SK-N-DZ (cell line): ENCODE measurements at places on chromosomes 5 and 9.

DNA sequence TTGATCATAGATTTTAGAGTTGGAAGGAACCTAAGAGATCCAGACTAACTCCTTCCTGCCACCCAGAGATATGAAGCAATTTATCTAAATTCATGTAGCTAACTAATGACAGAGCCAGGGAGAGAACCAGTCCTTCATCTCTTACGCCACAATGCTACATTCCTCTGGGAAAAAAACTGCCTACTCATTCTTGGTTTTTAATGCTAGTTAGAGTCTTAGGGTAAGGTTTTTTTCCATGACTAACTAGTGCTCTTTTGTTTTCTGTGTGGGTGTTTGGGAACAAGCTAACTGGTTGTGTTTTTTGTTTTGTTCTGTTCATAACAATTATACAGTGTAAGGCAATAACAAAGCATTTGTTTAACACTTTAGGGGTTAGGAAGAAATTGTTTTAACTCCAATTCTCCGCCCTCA lies 52.4 kb downstream of the SLC44A1 start:
- no peak for DNase-seq

- DNase-seq = no peak
These were observed 39.8 kb downstream of the TMEM215 start for GRCh38 chr9:32823101-32823500.

DNA sequence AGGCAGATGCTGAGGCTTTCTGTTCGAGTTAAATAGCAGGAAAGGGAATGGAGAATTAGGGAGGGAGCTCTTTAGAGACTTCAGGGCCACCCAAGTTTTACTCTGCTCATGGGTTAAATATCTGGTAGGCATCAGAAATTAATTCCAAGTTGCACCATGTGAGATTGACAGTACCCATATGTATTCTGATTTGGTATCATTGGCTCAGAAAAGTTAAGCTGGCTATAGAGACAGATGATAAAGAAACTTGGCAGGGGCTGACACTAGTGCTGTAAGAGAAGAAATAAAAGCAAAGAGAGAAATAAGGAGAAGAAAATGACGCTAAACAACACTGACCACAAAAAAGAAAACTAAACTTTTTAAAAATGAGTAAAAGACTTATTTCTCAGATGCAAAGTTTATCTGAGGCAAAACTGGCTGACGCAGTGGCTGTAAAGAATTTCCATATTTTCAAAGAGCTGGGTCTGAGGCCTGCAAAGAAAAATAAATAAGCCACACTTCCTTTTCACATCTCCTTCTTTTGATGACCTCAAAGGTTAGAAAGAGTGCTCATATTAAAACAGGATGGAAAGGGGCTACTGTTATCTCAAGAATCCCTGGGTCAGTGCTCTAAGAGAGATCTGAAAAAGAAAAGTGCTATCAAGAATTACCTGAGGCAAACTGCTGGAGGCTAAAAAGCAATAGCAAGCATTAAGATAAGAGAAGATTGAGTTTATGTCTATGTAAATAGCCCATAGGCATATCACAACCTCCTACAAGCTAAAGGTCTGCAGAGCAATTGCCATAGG lies 399.0 kb upstream of the MEF2C start:
- no peak for DNase-seq

- DNase-seq = no peak
These were observed 12.6 kb downstream of the ERGIC1 start for GRCh38 chr5:172846677-172847076.

GRCh38 chr9:125483697-125484096 lies 222.1 kb downstream of the GAPVD1 start:
- no peak for DNase-seq

DNA sequence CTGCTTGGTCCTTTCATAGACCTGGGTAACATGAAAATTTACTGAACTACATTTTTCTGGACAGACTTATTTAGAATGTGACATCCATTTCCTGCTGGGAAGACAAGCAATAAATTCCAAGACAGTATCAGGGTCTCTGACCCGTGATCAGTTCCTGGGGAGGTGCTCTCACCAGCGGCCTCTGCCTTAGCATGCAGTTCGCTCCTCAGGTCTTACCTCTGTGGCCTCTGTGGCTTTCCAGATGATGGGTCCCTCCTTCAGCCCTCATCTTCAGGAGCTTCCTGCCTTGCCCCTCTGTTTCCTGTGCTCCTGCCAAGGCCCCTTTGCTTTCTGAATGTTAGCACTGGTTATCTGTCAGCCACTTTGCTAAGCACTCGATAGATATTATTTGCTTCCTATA lies 66.4 kb downstream of the CMYA5 start:
- DNase-seq = no peak

DNA sequence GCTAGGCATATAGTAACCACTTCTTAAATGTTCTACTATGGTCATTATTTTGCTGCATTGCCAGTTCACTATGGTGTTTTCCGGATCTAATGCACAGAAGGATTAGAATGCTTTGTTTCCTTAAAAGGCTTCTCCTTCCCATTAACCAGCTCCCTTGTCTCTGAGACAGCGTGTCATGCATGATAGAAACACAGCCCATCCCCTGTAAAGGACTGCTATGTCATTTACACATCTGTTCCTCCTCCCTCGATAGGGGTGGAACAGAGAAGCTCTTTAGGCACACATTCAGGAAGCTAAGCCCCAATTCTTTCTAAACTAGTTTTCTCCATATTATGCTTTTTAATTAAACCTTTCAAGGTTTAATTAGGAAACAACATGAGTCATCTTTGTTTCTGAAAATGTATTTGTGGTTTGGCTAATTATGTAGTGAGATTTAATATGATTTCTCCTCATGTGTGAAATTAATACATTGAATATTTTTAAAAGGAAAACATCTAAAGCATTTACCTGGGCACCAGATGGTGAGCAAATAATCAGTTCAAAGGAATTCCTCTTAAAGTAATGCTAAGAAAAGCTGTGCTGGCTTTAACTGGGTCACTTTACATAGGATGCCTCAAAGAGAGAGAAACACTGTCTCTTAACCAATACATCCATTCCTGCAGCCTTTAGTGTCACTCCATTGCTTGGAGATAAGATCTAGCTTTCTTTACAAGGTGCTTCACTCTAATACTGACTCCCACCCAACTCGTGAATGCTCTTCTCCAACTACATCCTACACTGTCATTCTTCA lies 133.3 kb upstream of the PPP1R2B start:
- no peak for DNase-seq

DNA sequence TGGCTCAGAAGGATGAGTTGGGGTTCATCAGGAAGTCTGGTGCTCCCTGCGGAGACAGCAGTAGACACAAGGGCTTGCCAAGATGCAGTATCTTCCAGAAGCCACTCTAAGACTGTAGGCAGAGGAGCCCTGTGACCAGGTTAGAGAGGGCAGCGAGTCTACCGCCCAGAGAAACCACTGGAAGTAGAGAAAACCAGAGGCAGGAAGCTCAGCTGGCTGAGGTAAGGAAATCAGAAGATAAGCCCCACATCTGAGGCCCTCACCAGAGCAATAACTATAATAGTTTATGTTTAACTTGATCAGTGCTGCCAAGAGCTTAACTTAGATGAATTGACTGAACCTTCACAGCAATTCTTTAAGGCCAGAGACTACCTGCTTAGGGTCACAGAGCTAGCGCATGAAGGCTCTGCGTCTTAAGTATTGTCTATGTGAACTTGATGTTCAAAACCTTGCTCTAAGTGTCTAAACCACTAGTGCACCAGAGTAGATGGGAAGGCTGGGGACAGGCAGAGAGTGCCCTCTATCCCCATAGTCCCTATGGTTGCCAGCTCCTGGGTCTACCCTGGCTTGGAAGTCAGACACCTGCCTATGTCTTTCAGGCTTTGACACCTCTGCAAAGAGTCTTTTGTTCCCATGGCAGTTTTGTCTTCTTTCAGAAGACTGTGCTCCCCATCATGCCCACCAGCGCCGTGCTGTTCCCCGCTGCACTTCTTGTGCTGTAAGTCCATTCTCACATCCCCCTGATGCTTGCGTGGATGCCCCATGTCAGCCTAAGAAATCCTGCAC lies 228.2 kb upstream of the KLF4 start:
- DNase-seq = no peak

- no peak for DNase-seq
These were observed 11.7 kb downstream of the MPDZ start for GRCh38 chr9:13267743-13268142.

DNA sequence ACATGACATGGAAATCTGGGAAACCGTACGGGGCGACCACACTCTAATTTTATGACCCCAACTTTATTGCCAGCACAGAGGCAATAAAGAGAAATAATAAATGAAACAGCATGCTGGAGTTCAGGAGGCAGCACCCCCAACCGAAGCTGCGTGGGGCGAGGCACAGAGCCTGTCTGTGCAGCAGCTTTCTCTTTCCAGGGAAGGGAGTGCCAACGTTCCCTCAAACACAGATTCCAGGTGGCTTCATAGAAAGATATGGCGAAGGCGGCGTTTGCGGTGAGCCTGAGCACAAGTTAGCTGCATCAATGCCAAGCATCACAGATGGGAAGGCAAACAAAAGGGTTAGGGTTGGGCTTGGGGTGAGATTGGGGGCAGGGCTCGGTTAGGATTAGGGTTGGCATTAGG lies 114.8 kb downstream of the HSD17B3 start:
- DNase-seq = no peak

DNA sequence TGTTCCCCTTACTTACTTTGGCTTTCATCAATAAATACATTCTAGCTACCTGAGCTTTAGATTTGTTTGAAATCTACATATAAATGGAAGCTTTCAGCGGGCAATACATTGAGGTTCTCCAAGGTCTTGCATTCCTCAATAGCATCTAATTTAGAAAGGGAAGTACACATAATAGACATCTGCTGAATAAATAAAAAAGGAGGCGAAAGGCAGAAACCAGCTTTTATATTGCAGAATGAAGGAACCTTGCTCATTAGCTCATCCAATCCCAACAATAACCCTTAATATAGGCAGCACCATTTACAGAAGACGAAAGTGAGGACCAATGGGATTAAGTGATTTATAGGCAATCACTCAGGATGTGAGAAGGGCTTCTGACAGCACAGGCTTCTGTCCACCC lies 147.5 kb downstream of the MPDZ start:
- DNase-seq = no peak

DNA sequence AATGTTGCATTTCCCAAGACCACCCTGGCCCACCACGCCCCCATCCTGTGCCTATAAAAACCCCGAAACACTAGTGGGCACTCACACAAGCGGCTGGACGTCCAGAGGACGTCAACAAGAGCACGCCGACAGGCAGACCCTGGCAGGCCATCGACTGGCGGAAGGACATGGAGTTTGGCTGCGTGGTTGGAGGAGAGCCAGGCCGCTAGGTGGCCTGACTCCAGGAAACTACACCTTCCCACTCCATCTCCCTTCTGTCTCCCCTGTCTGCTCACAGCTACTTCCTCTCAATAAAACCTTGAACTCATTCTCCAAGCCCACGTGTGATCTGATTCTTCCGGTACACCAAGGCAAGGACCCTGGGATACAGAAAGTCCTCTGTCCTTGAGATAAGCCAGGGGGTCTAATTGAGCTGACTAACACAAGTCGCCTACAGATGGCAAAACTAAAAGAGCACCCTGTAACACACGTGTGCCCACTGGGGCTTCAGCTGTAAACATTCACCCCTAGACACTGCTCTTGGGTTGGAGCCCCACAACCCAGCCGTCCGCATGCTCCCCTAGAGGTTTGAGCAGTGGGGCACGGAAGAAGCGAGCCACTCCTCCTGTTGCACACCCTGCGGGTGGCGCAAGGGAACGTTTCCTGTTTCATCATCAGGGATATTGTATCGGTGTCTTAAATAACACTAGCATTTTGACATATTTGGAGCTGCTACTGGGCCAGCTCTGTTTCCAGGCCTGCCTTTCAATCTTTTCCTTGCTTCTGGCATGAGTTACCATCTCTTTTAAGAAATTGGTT lies 54.5 kb upstream of the TAF11L2 start:
- DNase-seq = no peak

GRCh38 chr9:2732492-2732891 lies 15.2 kb downstream of the KCNV2 start:
- no peak for DNase-seq

DNA sequence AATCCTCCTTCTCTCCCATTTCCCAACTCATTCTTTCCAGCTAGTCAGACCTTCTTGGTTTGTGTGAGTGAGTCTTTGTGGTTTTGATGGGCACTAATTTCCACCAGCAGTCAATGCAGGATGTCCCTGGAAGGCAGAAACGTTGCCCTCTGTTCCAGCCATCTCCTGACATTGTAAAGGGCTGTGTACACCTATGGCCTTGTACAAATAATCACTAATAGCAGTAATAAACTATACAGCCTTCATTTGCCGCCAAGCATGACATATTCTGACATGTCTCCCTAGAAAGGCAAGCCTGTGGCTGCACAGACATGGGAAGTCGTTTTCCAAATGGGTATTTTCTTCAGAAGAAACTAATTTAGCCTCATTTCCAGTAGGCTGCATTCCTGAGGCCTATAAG lies 18.4 kb upstream of the DENND1A start:
- no peak for DNase-seq

- DNase-seq = no peak
These were observed 63.0 kb downstream of the LMX1B start for GRCh38 chr9:126676685-126677143.

- DNase-seq = no peak
These were observed 36.3 kb downstream of the CD180 start for GRCh38 chr5:67160272-67160671.

DNA sequence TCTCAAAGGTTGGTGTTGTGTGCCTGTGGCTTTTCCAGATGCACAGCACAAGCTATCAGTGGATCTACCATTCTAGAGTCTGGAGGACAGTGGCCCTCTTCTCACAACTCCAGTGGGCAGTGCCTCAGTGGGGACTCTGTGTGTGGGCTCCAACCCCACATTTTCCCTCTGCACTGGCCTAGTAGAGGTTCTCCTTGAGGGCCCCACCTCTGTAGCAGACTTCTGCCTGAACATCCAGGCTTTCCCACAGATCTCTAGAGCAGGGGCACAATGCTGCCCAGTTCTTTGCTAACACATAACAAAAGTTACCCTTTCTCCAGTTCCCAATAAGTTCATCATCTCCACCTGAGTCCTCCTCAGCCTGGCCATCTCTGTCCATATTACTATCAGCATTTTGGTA lies 102.1 kb upstream of the ANKRD55 start:
- no peak for DNase-seq

DNA sequence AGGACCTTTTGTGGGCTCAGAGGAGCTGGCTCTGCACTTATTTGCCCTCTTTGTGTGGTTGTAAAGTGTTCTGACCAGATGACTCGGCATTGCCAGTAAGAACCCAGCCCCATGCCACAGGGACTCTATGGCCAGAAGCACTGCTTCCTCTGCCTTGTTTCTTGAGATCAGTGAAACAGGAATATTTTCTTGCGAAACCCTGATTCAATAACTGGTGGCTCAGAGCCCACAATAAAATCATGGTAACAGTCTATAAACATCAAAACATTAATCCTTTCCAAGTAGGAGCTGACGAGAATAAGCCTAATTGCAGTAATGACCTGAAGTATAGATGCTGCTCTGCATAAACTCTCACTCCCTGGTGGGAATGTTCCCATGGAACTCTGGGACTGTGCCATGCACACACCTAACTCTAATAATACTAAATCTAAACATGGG lies 344.3 kb downstream of the ZNF608 start:
- DNase-seq = no peak

GRCh38 chr5:95712347-95712958 lies 18.7 kb upstream of the RHOBTB3 start:
- DNase-seq = no peak
